MCF 10A (cell line): ENCODE measurements at places on chromosomes 3 and 15.

DNA sequence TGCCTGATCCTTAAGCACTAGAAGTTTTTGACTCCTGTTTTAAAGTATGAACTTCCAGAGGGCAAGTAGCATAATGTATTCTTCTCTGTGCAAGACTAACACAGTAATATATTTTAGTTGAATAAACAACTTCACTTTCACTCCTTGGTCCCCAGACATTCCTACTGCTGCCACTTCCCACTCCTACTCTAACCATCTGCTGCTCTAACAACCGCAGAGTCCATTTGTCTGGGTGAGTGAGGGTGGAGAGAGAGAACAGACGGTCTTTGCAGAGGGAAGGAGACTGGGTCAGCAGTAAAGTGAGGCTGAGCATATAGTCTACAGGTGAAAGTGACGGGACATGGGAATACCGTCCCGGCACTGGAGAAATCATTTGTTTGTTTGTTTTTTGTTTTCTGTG, 301.0 kb upstream of the SLCO3A1 start:
- DNase-seq: no peak

- no peak for DNase-seq
Observed at GRCh38 chr15:65451989-65452388, 29.2 kb upstream of the IGDCC4 start.

GRCh38 chr3:158743664-158744566, 11.7 kb upstream of the RARRES1 start:
- no peak for DNase-seq

DNA sequence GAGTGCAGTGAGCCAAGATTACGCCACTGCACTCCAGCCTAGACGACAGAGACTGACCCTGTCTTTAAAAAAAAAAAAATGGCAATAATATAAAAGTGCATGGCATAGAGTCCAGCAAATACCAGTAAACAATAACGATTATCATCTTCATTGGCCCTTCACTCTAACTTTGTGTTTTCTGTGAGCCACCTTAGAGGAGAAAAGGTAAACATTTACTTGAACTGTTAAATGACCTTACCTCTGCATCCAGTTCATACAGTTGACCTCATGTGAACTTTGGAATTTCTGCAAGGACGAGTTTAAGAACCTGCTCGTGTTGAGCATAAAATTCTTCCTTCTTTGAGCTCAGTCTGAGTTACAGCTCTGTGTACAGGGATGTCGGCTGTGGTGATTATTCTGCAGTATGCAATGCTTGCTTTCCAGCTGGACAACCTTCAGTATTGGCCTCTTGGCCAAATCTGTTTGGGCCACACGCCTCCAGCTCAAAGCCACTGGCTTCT, 56.6 kb downstream of the RLBP1 start:
- DNase-seq: no peak

- no peak for DNase-seq
Observed at GRCh38 chr3:167972502-167972901, 123.2 kb downstream of the GOLIM4 start.

GRCh38 chr15:90427185-90427584, 39.1 kb downstream of the IQGAP1 start:
- DNase-seq: no peak

- DNase-seq: peak; percentile 50
Observed at GRCh38 chr3:107752202-107752990, 229.6 kb downstream of the BBX start.

GRCh38 chr3:143753006-143753405, 95.3 kb downstream of the SLC9A9 start:
- no peak for DNase-seq

GRCh38 chr15:78679089-78679511, 38.1 kb upstream of the CHRNB4 start:
- peak; percentile 55 for DNase-seq

GRCh38 chr15:70602834-70603560, 160.4 kb downstream of the UACA start:
- no peak for DNase-seq

- no peak for DNase-seq
Observed at GRCh38 chr3:37899711-37900306, 38.1 kb downstream of the CTDSPL start.

DNA sequence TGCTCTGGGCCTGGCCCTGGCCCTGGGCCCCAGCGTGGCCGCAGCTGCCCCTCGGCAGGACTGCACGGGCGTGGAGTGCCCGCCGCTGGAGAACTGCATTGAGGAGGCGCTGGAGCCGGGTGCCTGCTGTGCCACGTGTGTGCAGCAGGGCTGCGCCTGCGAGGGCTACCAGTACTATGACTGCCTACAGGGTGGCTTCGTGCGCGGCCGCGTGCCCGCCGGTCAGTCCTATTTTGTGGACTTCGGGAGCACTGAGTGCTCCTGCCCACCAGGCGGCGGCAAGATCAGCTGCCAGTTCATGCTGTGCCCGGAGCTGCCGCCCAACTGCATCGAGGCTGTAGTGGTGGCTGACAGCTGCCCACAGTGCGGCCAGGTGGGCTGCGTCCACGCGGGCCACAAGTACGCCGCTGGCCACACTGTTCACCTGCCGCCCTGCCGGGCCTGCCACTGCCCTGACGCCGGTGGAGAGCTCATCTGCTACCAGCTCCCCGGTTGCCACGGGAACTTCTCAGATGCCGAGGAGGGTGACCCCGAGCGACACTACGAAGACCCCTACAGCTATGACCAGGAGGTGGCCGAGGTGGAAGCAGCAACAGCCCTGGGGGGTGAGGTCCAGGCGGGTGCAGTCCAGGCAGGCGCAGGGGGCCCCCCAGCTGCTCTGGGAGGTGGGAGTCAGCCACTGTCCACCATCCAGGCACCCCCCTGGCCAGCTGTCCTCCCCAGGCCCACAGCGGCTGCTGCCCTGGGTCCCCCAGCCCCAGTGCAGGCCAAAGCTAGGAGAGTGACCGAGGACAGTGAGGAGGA, 21.7 kb downstream of the FBLN2 start:
- no peak for DNase-seq
